ENCODE measurements at places on chromosomes 2 and 18.

- DNase-seq: no peak
Observed at GRCh38 chr2:151334082-151334815, 23.1 kb upstream of the TNFAIP6 start.

- no peak for DNase-seq
Observed at GRCh38 chr2:46294176-46294836, 2.9 kb upstream of the EPAS1 start.

DNA sequence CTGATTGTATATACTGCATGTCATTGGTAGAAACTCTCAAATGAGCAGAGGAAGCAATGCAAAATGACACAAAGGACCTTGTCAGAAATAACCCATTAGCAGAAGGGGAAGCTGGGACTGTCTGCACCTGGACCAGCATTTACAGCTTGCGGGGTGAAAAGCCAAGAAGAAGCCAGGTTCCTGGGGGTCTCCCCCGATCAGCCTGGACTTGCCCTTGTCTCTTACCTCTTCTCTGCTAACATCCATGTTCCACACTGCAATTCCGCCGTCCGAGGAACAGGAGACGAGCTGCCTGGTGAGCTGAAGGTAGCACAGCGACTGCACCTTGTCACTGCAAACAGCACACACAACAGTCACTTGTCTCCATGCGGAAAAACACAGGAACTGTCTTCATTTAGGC lies 51.1 kb downstream of the WDFY1 start:
- no peak for DNase-seq

- DNase-seq: no peak
Observed at GRCh38 chr2:55502590-55503141, 16.9 kb upstream of the CFAP36 start.

DNA sequence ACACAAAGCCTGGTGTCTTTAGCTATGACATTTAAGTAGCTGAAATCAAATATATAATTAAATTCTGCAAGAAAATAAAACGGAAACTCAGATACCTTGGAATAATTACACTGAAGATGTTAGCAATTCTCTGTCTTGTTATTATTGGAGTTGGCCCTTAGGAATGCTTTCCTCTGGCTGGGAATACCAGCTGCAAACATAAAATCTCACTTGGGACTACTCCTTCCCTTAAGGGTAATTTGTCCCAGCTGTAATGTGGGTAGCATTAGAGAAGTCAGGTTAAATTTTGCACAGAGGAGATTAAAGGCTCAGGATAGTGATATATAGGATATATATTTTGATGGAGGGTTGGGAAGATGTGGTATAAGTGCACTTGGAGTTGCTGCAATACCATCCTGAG lies 37.3 kb upstream of the GRP start:
- no peak for DNase-seq

DNA sequence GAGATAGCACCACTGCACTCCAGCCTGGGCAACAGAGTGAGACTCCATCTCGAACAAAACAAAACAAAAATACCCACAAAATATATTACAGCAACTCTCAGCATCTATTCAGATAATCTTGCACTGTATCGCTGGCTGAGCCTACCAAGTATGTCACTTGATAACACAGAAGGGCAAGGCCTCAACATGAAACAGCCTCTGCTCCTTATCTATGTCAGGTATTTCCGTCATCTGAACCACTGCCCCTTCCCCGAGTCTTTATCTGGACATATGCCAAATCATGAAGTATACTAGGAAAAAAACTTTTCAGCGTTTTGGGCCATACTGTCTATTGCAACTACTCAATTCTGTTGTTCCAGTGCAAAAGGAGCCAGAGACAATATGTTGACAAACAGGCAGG lies 17.7 kb downstream of the PDIA6 start:
- DNase-seq: no peak

DNA sequence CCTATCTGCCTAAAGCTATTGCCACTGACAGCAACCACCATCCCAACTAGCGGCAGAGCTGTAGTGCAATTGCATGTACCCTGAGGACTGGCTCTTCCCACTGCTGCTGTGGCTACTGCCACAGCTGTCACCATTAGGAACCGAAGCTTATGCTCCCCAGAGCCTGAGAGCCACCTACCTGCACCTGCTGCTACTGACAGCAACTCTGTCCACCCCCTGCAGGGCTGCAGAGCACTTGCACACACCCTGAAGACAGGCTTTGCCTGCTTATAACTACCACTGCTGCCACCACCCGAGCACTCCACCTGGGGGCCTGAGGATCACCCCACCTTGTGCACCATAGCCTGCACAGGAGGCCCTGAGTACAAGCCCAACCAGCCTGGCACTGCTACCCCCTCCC lies 217.6 kb upstream of the FOSL2 start:
- no peak for DNase-seq

- DNase-seq: no peak
Observed at GRCh38 chr2:15364561-15364960, 196.6 kb downstream of the NBAS start.

DNA sequence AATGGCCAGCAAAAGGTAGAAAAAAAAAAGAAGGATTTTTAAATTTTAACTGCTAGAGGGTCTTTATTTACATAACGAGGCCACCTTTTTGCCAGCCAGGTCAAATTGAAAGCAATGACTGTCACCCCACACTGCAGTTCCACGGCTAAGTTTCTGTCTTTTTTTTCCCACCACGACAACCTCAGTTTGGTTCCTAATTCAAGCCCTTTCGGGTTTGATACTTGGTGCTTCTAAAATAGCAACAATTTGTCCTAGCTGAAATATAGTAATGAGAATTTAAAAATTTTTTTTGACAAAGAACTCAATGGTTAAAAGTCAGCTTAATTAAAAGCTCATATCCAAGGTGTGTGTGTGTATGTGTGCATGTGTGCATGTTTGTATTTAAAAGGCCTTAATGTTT lies 16.4 kb upstream of the NMS start:
- DNase-seq: no peak

DNA sequence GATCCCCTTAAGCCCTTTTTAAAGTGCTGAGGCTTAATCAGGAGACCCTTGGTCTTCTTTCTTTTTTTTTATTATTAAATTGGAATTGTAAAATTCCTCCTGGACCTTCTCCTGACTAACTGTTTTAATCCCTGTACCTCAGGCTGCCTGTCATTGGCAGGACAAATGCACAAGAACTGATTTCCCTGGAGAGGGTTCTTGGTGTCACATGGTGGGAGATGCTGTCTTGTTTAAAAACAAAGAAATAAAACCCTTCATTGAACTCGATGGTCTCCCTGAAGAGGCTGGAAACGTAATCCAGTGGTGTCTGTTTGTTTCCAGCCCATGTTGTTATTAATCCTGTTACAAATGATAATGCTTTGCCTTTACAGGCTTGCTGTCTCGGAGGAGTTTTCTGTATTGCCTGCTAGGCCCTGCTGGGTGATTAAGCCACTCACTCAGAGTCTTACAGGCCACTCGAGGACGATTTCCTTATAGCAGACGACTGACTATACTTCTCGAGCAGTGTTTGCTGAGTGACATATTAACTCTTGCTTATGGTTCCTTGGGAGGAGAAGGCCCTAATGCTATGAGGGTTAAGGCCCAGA lies 100.5 kb upstream of the MGAT5 start:
- no peak for DNase-seq

DNA sequence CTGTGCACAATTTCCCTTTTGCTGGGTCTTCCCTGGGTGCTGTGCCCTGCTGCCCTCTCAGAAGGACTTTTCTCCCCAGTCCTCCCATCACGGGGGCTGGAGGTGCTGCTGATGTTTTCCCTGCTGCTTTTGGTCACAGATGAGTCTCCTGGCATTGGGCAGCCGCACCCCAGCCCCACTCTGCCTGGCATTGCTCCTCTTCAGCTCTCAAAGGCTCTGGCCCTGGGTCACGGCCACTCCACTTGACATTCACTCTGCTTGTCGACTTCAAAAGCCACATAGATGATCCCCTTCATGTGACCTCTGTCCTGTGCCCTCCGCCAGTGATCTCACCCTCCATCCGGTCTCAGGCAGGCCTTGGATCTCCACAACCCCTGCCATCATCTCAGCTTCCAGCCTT lies 43.6 kb upstream of the IL1RL1 start:
- no peak for DNase-seq

DNA sequence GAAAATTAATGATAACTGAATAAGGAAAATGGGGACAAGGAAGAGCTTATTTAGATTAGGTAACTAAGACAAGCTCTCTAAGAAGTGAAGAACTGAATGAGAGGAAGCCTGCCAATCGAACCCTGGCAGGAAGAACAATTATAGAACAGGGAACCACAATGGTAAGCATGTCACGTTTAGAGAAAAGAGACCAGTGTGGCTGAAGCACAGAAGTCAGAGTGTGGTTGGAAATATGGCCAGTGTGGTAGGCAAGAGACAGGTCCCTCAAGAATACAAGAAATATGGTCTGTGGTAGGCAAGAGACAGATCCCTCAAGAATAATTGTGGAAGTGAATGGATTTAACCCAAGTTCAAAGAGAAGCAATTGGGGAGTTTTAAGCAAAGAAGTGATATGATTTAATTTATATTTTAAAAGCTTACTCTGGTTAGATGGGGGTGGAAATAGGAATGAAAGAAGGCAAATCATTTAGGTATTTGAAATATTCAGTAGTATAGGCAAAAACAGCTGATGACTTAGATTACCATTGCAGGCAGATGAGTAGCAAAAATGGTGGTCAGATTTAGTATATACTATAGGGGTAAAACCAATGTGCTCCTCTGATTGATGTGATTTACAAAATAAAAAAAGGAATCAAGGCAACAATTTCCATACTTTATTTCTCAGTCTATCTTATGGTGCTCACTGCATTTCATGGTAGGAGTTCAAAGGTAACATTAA lies 38.8 kb upstream of the ERMN start:
- DNase-seq: no peak

- DNase-seq: no peak
Observed at GRCh38 chr2:83587309-83587708, 871.8 kb downstream of the SUCLG1 start.

DNA sequence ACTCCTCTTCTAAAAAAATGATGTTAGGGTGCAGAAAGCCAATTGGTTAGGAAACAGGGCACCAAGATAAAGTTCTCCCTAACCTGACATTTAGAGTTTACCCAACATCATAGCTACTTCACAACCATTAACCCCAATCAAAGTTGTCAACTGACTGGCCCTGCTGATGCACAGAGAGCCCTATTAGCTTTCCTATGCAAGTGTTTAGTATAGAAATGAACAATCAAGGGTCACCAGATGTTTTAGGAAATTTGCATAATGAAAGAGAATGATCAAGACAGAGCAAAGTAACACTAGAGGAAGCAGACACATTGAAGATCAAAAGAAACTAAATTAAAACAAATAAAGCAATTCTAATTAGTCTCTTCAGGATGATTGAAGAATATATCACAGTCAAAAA lies 64.2 kb upstream of the DCC start:
- DNase-seq: no peak

DNA sequence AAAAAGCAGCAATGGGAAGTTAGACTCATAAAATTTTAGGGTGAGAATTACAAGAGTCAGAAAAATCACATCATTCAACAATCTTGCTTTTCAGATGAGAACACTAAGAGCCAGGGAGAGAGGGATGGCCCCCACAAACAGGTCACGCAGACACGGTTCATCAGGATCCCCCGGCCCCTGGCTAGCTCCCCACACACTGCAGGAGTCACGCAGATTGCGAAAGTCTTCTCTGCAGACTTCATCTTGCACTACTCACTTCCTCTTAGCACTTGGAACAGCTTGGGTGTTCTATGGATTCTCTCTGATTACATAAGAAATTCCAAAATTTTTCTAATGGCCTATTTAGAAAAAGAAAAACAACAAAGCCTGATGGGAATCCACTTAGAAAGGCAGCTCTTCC lies 21.6 kb upstream of the SULT1C2 start:
- no peak for DNase-seq

DNA sequence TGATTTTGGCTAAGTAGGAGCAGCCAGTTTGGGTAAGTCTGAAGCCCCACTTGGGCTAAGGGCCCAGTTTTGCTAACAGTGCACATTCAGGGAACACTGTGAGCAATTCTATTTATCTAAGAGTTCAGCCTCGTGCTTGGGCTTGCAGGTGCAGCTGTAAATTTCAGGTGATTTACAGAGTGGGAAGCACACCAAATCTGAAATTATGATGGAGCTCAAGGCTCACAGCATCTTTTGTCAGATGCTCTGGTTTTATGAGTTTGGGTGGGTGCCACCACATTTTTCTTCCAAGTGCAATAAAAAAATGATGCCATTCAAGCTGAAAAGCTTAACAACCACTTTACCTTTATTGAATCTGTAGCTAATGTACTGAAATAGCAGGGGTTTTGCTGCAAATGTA lies 671.2 kb downstream of the LRRTM4 start:
- DNase-seq: no peak

- no peak for DNase-seq
Observed at GRCh38 chr2:44549099-44549471, 187.3 kb downstream of the CAMKMT start.

- DNase-seq: no peak
Observed at GRCh38 chr2:200337621-200338020, 31.1 kb downstream of the SPATS2L start.

DNA sequence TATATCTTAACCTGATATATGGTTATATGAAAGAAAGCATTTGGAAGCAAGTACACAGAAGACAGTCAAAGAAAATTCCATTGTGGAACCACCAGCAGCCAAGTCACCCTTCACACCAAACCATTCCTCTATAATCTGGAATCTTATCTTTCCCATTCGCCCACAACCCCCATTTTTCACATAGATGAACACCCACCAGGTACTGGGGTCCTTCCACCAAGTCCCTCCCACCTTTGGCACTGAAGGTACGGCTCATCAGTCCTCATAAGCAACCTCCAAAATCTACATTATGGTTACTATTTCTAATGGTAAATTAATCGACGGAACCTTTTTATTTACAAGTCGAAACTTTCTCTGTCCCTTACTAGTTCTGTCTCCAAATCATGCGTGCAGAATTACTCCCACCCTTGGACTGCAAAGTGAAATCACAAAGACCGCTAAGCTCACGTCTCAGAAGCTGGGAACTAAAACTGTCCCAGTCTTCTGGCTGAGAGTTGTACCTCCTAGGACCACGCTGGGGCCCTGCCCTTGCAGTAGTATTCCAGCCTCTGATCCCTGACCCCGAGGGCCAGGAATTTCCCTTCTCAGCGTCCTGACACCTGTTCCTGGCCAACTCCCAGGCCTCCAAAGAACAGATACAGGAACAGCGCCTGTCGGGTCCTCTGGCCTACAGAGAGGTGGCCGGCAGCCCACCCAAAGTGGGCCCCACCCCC lies 702 bp downstream of the OLA1 start:
- no peak for DNase-seq

GRCh38 chr18:50819027-50819727 lies 639 bp downstream of the MRO start:
- DNase-seq: no peak

GRCh38 chr2:200728630-200729029 lies 83.1 kb upstream of the BZW1 start:
- DNase-seq: no peak

- no peak for DNase-seq
Observed at GRCh38 chr18:26806224-26806623, 59.3 kb downstream of the AQP4 start.

GRCh38 chr18:44961288-44961995 lies 280.8 kb downstream of the SETBP1 start:
- DNase-seq: no peak

DNA sequence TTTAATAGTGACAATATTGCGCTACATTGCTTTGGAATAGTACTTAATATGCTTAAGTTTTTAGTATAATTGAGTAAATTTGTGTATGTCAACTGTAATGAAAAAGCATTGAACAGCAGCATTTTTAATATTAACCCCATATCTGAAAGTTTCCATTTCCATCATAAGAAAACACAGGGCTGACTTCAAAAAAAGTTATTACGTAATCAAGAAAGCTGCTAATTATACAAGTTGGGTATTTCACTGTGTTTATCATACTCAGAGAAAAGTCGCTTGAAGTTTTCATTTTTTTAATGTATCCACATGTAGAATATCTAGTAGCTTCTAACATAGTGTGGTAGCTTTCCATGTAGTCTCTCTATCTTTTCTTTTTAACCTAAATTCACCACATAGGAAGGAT lies 146.5 kb downstream of the PKP4 start:
- no peak for DNase-seq
